ENCODE measurements at places on chromosomes 6 and 20. TPM values are rescaled to one million over a fixed set of nuclear protein-coding genes. Genes with fewer than 3 reads are reported as not detected.

GRCh38 chr6:485655-486170 is 94.2 kb downstream of the IRF4 start:
- no peaks in the 10 kb centered on the region for H3K27me3 ChIP-seq
- H3K36me3 ChIP-seq, result no peaks in the 10 kb centered on the region
- no peak for DNase-seq
- H3K4me3 ChIP-seq, result no peak overlapping the region

GRCh38 chr20:20489054-20489453 is 121.2 kb downstream of the INSM1 start:
- no peaks in the 10 kb centered on the region for H3K36me3 ChIP-seq
- H3K4me1 ChIP-seq, result no peaks in the 10 kb centered on the region
- H3K4me3 ChIP-seq, result no peak overlapping the region
- no peaks in the 10 kb centered on the region for H3K27me3 ChIP-seq
- no peak for DNase-seq

- no peaks in the 10 kb centered on the region for H3K27me3 ChIP-seq
- no peak overlapping the region for H3K27ac ChIP-seq
- H3K4me1 ChIP-seq, result no peaks in the 10 kb centered on the region
- no peaks in the 10 kb centered on the region for H3K36me3 ChIP-seq
- DNase-seq, result peak; percentile 40
- H3K4me3 ChIP-seq, result no peak overlapping the region
Observed at GRCh38 chr6:35139924-35140638, 1.1 kb downstream of the TCP11 start.

DNA sequence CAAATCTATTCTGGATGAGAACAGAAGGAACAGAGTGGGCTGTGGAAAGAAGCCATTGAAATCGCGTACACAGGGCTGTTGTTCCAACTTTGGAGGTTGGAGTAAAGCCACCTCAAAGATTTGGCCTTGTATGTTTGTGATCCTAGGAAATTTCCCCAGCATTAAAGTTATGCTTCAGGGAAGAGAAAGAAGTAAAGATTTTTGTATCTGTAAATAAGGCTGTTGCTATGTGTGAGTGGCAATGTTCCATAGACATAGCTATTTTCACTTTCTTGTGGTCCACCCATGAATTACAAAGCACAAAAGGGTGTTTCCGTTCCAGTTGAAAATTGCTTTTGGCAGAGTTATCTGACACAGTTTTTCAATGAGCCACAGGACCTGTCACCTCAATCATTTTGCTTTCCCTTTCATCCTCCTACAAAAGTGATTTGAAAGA is 321.3 kb downstream of the TFAP2B start:
- no peak overlapping the region for H3K27ac ChIP-seq
- no peak overlapping the region for H3K4me3 ChIP-seq
- H3K4me1 ChIP-seq, result no peaks in the 10 kb centered on the region
- H3K27me3 ChIP-seq, result no peaks in the 10 kb centered on the region
- H3K36me3 ChIP-seq, result no peaks in the 10 kb centered on the region
- DNase-seq, result no peak

DNA sequence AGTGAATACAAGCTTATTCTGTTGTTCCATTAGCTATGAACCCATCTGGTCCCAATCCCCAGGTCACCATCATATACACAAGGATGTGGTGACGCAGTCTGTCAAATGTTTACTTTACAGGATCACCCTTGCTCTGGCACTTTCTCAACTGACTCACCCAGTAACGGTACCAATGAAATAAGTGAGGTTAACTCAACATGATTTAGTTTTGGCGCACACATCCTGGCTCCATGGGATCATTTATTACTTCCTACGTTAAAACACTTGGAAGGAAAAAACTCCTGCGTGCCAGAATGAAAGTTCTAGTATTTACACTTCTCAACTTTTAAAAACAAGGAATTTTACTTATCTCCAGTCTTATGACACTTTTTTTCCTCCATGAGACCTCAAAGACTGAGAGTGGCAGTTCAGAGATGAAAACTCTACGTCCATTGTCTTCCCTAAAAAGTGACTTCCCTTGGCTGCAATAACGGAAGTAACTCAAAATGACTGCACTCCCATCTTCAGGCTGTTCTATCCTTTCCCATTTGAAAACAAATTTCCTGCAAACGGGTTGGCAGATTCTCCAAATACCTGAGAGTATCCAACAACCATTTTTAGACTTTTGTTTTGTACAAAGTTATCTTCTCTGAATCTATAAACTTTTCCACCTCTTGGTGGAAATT is 15.9 kb downstream of the AGPAT4 start:
- H3K27me3 ChIP-seq, result no peaks in the 10 kb centered on the region
- no peak for DNase-seq
- no peaks in the 10 kb centered on the region for H3K4me1 ChIP-seq

DNA sequence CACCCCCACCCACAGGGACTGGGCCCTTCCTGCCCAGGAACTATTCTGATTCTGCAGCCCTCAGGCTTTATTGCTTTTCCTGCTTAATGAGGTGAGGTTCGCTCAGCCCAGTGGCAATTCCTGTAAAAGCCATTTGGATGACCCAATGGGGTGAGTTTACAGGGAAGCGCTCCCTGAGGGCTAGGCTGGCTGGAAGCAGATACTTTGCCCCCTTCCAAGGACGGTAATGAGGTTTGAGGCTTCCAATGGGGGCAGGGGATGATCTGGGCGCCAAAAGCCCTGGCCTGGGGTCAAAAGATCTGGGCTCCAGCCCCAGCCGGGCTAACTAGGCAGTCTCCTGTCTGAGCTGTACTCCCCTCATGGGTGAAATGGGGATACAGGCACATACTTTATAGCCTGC is 41.8 kb downstream of the RIPOR3 start:
- peak overlapping the region; percentile 11 for H3K27ac ChIP-seq
- H3K36me3 ChIP-seq, result no peaks in the 10 kb centered on the region
- no peak overlapping the region for H3K4me3 ChIP-seq
- DNase-seq, result no peak

DNA sequence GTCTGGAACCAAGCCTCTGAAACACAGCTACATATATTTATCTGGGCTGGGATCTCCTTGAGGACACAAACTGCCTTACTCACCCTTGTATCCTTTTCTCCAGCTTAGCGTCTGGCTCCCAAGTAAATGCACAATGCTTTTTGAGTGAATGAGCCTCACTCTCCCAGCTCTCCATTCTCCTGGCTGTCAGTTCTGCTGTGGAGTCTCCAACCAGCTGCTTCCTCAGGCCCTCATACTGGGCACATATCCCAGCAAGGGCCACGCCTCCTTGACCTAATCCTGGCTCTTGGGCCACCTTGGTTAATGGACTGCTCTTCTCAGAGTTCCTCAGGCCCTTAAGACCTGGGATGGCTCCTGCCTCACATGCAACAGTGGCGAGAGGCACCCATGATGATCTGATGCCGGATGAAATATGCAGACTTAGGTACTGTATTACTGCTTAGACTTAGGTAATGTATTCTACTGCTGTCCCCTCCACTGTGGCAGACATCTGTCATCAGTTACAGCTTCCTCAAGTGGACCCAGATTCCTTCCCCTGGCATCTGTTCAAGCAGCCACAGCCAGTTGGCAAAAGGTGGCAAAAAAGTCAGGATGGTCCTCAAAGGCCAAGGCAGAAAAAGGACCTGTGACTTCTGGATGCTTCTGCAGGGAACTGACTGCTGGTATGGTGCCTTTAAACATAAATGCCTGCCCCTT is 16.5 kb downstream of the SNHG17 start:
- DNase-seq, result no peak
- H3K27me3 ChIP-seq, result no peaks in the 10 kb centered on the region
- no peaks in the 10 kb centered on the region for H3K4me1 ChIP-seq
- H3K36me3 ChIP-seq, result no peaks in the 10 kb centered on the region
- H3K27ac ChIP-seq, result no peak overlapping the region

DNA sequence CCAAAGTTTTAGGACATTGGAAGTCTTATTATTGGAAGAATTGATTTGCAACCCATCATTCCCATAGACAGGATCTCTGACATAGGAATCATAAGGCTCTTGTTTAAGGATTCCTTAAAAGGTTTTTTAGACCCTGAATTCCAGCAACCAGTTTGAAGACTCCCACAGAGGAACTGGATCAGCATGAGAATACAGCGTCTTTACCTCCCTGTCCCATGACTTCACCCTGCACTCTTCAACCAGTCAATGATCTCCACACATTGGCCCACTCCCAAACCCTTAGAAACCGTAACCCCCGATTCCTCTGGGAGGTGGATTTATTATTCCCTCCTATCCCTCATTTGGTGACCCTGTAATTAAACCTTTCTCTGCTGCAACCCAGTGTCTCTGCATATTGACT is 150.7 kb upstream of the PLCB4 start:
- H3K27me3 ChIP-seq, result no peaks in the 10 kb centered on the region
- H3K4me1 ChIP-seq, result no peaks in the 10 kb centered on the region
- no peak overlapping the region for H3K4me3 ChIP-seq
- H3K36me3 ChIP-seq, result no peaks in the 10 kb centered on the region

DNA sequence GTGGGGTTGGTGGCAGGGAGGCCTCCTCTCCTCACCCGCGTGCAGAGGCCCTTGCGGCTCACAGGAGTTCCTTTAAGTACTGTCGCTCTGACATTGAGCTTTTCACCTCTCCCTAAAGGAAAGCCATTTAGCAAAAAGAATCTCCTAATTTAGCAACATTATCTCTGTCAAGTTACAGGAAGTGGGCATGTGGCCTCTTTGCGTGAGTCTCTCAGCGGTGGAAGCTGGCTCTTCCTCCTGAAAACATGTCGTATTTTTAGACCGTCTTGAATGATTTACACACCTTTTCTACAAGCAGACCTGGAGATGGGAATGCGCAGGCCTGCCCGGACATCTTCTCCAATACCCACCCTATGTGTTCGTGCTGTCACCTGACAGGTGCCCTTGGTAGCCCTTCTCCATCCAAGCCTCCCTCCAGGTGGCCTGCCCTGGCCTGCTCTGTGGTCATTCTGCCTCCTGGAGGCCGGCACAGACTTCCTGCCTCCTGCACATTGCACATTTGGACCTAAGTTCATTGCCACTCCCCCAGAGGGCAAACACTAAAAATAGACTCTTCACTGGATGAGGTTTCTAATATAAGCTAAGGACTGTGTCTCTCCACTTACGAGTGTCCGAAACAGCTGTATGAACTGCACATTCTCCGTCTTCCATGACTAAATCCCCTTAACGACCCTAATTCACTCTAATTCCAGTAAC is 18.5 kb upstream of the PHACTR3 start:
- no peak overlapping the region for H3K27ac ChIP-seq
- no peak overlapping the region for H3K4me3 ChIP-seq
- H3K27me3 ChIP-seq, result no peaks in the 10 kb centered on the region
- DNase-seq, result no peak
- H3K36me3 ChIP-seq, result no peaks in the 10 kb centered on the region

DNA sequence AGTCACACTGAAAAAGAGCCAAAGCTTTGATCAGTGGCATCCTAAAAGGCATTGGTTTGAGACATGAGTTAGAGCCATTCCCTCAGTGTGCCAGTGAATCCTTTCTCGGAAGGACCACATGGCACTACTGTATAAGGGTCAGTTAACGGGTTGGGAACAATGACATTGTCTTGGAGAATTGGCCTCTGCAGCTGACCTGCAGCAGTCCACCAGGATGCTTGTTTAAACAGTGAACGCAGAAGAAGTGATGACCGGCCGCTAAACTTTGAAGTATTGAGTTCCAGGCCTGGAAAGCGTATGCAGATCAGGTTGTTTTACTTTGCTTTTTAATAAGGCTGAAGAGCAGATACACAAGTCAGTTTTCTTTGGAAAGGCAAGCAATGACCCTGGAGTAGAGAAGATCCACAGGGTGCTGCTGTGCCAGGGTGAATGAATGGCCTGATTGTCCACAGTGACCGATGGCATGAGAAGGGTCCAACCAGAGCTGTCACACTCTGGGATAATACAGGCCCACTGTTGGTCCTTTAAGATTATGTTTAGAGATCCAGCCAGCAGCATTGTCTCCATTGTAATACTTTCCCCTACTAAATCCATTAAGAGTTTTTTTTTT is 57.8 kb downstream of the GMPR start:
- no peak overlapping the region for H3K27ac ChIP-seq
- H3K4me3 ChIP-seq, result no peak overlapping the region
- no peak for DNase-seq
- no peaks in the 10 kb centered on the region for H3K27me3 ChIP-seq
- H3K4me1 ChIP-seq, result no peaks in the 10 kb centered on the region

GRCh38 chr20:4130404-4131189 is 115.2 kb upstream of the RNF24 start:
- no peaks in the 10 kb centered on the region for H3K36me3 ChIP-seq
- H3K27ac ChIP-seq, result no peak overlapping the region
- H3K4me1 ChIP-seq, result no peaks in the 10 kb centered on the region
- no peak for DNase-seq
- no peaks in the 10 kb centered on the region for H3K27me3 ChIP-seq
- H3K4me3 ChIP-seq, result no peak overlapping the region

- H3K27me3 ChIP-seq, result no peaks in the 10 kb centered on the region
- no peak overlapping the region for H3K4me3 ChIP-seq
- H3K36me3 ChIP-seq, result no peaks in the 10 kb centered on the region
- no peak overlapping the region for H3K27ac ChIP-seq
Observed at GRCh38 chr6:80921861-80922460, 815.5 kb downstream of the BCKDHB start.

GRCh38 chr20:44404204-44405181 is 49.0 kb downstream of the HNF4A start:
- no peak for DNase-seq
- H3K4me3 ChIP-seq, result no peak overlapping the region
- no peaks in the 10 kb centered on the region for H3K36me3 ChIP-seq
- H3K4me1 ChIP-seq, result no peaks in the 10 kb centered on the region
- H3K27ac ChIP-seq, result no peak overlapping the region

GRCh38 chr6:26537846-26538571 is at the start of gene HMGN4:
HMGN4 (plus strand) TSS chr6:26538366; CDS start chr6:26545207, 6,841 bp downstream.
- H3K27ac ChIP-seq, result peak within 1 kb of the TSS; percentile 97
- H3K27me3 ChIP-seq, result no peaks in the 10 kb centered on the region
- peaks cover 4% of the 10 kb centered on the region for H3K4me1 ChIP-seq
- H3K4me3 ChIP-seq, result peak within 1 kb of the TSS; percentile 88

DNA sequence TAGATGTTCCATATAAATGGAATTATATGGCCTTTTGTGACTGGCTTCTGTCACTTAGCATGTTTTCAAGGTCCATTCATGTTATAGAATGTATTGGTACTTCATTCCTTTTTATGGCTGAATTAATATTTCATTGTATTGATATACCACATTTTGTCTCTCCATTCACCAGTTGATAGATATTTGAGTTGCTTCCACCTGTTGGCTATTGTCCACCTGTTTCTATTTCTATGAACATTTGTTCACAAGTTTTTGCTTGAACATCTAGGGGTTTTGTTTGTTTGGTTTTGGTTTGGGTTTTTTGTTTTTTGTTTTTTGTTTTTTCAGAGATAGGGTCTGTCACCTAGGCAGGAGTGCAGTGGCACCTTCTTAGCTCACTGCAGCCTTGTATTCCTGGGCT is 23.2 kb downstream of the WFDC3 start:
- H3K4me1 ChIP-seq, result no peaks in the 10 kb centered on the region
- no peaks in the 10 kb centered on the region for H3K27me3 ChIP-seq
- DNase-seq, result no peak
- H3K36me3 ChIP-seq, result no peaks in the 10 kb centered on the region
- H3K27ac ChIP-seq, result no peak overlapping the region

Gene HDGFL1
- not detected for total RNA-seq

Gene TAGAP
- 2.4 TPM for total RNA-seq

Gene C20orf144
- total RNA-seq, result not detected

Gene FNDC11
- 0.34 TPM for total RNA-seq

Gene DNMT3B
- 0.26 TPM for total RNA-seq

Gene ZNF76
- 31.5 TPM for total RNA-seq

Gene GNRH2
- total RNA-seq, result not detected

Gene ADGRF1
- total RNA-seq, result not detected

Gene HLA-DQB2
- total RNA-seq, result not detected

Gene IL17F
- not detected for total RNA-seq

Gene ZFP57
- not detected for total RNA-seq

Gene GPR31
- not detected for total RNA-seq

Gene SIRPA
- 28.5 TPM for total RNA-seq

Gene PRR18
- total RNA-seq, result not detected

Gene LAMA5
- 375 TPM for total RNA-seq

Gene RBPJL
- not detected for total RNA-seq

All from uterus (tissue), 4 donors.